ENCODE measurements at places on chromosomes 16 and 17.

GRCh38 chr16:81586417-81586816 lies 141.8 kb downstream of the CMIP start:
- no peak for DNase-seq

GRCh38 chr17:60439501-60439900 lies 17.2 kb downstream of the CHCT1 start:
- peak; percentile 51 for DNase-seq

DNA sequence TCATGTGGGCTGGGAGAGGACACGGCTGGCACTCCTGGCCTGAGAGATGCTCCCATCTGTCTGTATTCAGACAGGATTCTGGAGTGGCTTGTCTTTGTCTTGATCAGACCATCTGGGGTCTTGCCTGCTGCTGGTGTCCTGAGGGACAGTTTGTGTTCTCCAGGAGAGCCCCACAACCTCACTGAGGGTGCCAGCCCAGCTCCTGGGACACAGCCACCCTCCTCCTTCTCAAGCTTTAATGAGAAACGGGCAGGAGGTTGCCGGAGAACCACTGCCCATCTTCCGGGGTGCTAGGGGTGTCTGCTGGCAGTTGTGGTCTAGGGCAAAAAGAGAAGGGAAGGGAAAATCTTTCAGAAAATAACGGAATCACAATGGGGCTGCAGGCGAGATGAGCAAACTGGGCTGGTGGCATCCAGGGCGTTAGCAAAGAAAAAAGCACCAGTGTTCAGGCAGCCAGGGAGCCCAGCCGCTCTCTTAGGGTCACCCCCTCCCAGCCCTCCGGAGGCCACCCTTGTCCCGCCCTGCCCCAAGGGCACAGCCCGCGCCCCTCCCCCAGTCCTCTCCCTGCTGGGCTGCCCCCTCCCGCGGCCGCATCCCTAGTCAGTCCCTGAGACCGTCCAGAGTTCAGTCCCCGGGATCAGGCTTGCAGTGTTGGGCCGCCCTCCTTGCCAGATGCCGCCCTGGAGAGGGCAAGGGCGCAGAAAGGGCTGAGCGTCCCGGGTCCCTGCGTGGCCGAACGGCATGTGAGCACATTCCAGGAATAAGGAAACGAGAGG lies 824.7 kb downstream of the KCNJ18 start:
- DNase-seq, result no peak

DNA sequence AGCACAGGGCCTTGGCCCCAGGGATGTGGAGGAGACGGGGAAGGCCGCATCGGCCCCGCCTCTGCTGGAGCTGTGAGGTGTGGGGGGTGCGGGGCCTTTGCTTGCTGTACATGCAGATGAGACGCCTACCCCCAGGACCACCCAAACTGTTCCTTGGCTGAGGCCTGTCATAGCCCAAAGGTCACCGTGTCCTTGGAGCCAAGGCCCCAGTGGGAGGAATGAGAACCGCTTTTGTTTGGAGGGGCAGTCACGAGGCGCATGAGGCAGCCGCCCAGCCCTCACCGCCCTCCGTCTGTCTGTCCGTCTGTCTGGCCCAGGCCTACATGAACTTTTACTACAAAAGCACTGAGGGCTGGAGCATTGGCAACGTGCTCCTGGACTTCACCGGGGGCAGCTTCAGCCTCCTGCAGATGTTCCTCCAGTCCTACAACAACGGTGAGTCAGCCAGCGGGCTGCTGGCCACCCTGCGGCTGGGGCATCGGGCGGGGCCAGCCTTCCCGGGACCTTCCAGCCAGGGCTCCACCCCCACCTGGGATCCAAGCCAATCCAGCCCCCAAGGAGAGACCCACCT lies 8.8 kb downstream of the TAX1BP3 start:
- no peak for DNase-seq

DNA sequence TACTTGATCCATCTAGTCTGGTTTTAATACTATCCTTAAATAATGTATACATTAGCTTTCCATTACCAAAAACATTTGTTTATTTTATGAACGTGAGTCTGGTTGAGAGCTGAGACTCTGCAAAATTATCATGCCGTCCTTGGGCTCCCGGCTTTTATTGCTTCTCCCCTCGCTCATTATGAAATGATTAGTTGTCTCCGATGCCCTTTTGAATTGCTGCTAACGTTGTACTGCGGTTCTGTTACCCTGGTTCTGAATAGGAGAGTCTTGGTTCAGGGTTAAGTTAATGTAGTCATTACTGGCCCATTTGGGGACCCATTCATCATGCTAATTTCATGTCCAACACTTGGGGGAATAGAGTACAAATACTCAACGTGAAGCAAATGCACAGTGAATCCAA lies 12.8 kb downstream of the XYLT1 start:
- DNase-seq, result no peak

DNA sequence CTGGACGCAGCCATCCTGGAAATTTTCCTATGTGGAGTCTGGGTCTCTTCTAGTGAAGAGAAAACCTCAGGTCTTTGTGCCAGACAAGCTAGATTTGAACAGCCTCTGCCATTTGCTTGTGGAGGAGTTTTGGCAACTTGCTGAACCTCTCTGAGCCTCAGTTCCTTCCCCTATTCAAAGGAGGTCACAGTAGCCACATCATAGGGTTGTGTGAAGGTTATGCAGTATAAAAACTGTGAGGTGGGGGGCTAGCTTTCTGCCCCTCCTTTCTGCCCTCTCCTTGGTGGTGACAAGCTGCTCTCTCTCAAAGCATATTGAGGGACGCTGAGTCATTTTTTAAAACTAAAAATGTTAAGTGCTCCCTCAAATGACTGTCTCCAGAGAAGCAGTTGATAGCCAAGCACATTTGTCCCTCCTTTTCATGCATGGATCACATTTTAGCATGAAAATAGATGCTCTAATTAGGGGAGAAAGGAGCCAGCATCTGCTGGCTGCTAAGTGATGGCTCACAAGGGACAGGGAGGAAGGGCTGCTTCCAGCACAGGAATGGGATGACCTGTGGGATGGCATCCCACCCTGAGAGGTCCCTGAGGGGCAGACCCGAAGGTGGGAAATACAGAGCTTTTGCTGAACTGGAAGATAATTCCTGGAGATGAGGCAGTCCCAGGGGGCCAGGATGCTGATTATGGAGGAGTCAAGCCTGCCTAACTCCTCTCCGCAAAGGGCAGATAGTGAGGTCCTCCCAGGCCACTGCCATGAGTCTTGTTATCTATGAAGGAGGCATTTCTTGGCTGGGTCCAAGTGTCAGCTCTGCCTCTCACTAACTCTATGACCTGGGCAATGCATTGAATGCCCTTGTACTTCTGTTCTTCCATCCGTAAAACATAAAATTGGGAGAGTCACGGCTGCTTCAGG lies 218.8 kb downstream of the RAB11FIP4 start:
- no peak for DNase-seq

GRCh38 chr17:3002538-3003295 lies 60.7 kb downstream of the OR1D5 start:
- peak; percentile 92 for DNase-seq

- DNase-seq, result no peak
Measured at GRCh38 chr16:8878523-8878911, 3.6 kb upstream of the LITAFD start.

- peak; percentile 10 for DNase-seq
Measured at GRCh38 chr16:3135126-3135715, 392 bp downstream of the ZNF213 start.

DNA sequence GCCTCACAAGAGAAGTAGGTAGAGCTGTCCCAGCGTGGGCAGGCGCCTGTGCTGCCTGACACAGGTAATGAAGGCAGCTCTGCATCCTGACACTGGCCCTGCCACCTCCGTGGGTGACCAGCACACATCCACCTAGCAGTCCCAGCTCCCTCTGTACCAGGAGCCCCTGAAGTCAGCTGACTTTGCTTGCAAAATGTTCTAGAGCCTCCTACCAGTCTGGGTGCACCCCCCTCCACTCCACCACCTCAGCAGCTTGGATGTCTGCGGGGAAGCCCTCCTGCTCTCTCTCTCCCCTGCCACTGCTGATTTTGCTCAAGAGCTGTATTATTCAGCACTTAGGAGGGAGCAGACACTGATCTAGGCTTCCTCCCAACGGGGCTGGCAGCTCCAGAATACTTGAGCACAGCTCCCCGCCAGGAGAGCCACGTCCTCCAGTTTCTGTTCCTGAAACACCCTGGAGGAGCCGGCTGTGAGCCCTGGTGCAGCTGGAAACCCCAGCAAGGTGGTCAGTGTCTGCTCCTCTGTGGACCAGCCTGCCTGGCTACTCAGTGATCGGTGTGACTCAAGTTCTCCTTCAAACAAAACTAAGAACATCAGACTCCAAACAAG lies 1.0 kb downstream of the RNF166 start:
- peak; percentile 84 for DNase-seq

GRCh38 chr16:28165598-28165997 lies 46.2 kb downstream of the XPO6 start:
- DNase-seq, result peak; percentile 72

DNA sequence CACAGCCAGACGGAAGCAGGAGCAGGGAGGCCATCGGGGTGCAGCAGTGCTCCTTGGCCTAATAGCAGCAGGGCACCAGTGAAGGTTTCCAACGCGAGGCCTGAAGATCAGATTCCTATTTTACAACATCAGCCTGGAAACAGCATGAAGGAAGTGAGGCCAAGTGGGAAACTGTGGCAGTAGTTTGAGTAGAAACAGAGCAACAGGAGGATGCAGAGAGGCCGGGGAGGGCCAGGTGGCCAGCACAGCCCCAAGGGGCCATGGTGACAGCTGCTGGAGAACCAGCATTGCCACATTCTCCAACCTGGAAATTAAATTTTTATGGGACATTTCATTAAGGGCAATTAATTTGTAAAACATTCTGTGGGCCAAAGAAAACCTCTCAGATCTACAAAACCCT lies 3.4 kb upstream of the ANKRD11 start:
- no peak for DNase-seq

GRCh38 chr16:54443352-54443751 lies 156.8 kb upstream of the IRX3 start:
- no peak for DNase-seq

GRCh38 chr16:83969771-83970429 lies 1.9 kb downstream of the NECAB2 start:
- no peak for DNase-seq

GRCh38 chr17:80943346-80944145 lies 48.1 kb upstream of the CHMP6 start:
- DNase-seq, result no peak

- DNase-seq, result no peak
Measured at GRCh38 chr16:51549836-51550235, 398.8 kb upstream of the SALL1 start.

DNA sequence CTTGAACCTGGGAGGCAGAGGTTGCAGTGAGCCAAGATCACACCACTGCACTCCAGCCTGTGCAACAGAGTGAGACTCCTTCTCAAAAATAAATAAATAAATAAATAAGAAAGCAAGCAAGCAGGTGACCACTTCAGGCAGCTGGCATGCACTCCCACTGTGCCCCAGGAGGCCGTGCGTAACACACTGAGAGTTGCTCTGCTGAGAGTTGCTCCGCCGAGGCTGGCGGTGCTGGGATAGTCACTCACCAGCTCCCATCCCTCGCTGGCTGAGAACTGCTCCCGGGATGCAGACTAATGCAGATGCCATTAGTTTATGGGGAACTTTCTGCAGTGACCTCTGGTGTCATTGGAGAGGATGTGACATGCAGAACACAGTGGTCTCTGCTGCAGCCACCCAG lies 105.7 kb upstream of the PLCG2 start:
- no peak for DNase-seq

GRCh38 chr17:54982399-54982798 lies 13.8 kb downstream of the STXBP4 start:
- no peak for DNase-seq

DNA sequence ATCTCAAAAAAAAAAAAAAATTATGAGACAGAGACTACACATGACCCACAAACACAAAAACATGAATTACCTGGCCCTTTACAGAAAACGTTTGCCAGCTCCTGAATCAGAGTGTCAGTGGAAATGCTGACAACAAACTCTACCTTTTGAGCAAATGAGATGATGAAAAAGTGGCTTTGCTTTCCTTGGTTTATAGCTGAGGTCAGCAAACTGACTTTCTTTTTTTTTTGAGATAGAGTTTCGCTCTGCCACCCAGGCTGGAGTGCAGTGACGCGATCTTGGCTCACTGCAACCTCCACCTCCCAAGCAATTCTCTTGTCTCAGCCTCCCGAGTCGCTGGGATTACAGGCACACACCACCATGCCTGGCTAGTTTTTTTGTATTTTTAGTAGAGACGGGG lies 46.3 kb downstream of the ZCCHC14 start:
- DNase-seq, result no peak

DNA sequence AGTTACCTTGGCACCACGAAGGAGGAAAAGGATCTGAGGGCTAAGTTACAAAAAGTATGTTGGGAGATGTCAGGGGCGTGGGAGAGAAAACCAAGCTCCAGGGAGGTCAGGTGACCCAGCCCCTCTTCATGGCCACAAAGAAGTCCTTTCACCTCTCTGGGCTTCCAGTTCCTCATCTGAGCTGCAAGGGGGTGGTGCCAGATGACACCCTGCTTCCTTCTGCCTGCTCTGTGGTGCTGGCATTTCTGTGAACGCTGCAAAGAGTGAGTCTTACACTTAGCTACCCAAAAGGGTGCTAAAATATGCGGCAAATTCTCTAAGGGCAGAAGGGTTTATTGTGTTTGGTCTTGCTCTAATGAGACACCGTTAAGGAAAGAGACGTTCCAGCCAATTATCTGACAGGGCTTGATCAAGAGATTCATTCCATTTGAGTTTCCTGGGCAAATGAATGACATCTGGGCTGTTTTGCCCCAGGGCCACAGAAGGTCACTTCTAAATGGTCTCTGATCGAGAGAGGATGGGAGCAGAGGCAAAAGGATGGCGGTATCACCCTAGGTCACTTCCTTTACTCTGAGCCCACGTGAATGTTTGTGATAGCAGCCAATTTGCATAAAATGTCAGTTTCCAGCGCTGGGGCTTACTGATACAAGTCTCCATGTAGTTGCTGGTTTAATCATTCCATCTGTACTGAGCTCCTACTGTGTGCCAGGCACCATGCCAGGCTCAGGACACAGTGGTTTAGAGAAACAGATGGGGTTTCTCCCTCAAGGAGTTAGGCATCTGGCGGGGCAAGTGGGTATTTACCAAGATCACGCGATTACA lies 210.2 kb downstream of the KATNIP start:
- DNase-seq, result peak; percentile 83

GRCh38 chr17:48215583-48216139 lies 108.1 kb downstream of the SNX11 start:
- DNase-seq, result peak; percentile 8

DNA sequence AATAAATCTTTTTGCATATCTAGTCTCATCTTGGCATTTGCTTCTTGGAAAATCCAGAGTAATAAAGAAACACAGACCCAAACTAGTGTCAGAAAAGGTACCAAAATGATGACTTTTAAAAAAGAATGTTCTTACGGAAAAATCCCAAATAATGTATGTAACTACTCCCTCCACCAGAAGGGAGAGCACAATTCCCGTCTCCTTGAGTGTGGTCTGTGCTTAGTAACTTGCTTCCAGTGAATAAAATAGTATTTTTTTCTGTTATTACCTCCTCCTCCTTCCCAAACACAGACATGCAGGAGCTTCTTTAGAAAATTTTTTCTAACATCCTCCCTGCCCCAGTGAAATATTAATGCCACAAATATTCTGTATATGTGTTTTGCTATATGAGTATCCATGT lies 358.1 kb downstream of the ZFHX3 start:
- DNase-seq, result no peak

DNA sequence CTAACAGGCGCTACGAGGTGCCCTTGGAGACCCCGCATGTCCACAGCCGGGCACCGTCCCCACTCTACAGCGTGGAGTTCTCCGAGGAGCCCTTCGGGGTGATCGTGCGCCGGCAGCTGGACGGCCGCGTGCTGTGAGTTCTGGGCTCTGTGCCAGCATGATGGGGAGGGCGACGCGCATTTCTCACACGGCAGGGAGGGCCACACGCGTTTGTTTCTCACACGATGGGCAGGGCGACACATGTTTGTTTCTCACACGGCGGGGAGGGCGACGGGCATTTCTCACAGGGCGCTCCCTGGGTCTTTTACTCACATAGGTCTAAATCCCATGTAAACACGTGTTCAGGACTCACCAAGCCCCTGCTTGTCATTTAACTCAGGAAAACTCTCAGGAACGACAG lies 4.4 kb downstream of the GAA start:
- no peak for DNase-seq

Data from MV-4-11 (cell line).